ENCODE measurements at places on chromosomes 1 and 21.

DNA sequence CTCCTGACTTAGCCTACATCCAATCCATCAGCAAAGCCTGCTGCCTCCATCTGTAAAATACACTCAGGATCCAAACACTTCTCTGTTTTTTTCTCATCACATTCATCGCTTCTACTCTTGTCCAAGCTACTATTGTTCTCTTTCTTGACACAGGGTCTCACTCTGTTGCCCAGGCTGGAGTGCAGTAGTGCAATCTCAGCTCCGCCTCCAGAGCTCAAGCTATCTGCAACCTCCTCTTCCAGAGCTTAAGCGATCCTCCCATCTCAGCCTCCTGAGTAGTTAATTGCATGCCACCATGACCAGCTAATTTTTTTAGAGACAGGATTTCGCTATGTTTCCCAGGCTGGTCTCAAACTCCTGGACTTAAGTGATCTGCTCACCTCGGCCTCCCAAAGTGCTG, 44.3 kb upstream of the H6PD start:
- no peak for DNase-seq

DNA sequence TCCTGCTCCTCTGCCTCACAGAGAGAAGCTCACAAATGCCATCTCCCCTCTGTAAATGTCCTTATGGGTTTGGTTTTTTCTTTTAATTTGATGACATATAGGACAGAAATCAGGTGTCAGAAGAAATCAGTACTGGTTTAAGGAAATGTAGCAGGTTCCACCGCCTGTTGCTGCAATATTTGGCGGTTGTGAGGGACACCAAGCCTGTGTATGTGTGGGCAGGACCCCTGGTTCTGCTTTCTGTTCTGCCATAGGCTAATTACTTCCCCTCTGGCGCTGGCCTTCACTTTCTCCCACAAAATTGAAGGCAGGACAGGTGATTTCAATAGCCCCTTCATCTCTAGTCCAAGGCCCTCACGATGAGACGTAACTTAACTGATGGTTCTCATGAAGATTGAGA, 69.2 kb downstream of the PRDM2 start:
- no peak for DNase-seq

GRCh38 chr1:2472109-2472508, 4.0 kb upstream of the PLCH2 start:
- DNase-seq: no peak

DNA sequence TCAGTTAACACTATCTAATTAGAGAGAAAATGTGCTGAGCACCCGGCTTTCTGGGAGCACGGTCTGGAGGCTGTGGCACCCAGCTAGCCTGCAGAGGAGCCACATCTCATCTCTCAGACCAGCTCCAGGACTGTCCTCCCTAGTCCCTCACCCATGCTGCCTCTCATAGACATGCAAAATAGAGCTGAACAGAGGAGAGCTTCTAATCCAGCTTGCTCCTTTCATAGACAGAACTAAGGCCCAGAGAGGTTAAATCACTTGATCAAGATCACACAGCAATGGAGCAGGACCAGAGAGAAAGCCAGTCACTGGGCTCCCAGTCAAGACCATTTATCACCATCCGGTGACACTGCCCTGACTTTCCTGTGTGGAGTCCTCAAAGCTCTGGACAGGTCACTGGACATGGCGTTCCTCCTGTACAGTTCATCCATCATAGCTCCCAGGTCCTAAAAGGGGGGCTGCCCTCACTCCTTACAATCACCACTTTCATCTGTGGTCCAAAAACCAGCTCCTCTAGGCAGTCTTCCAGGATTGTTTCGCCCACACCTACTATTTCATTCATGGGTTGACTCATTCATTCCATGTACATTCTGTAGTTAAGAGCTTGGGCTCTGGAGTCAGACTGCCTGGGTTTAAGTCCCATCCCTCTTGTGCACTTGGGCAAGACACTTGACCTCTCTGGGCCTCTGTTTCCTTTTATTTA, 8.8 kb upstream of the CAMK2N1 start:
- peak; percentile 42 for DNase-seq

GRCh38 chr1:241963722-241964121, 6.2 kb downstream of the BECN2 start:
- DNase-seq: no peak

GRCh38 chr1:113191579-113192076, 118.6 kb downstream of the LRIG2 start:
- DNase-seq: no peak

GRCh38 chr1:180947901-180948640, 35.4 kb downstream of the KIAA1614 start:
- DNase-seq: no peak

DNA sequence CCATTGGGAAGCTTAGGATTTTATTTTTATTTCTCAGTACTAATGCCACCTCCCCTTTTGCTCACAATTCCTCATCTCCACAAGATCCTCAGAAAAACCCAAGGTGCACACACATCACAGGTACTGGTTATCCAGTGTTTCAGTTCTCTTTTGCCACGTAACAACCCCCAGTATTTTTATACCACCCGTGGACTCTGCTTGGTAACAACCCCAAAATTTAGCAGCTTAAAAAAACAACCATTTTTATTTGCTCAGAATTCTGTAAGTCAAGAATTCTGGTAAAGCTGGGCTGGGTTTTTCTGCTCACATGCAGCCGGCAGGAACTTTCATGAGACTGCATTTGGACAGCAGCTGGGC, 180.0 kb downstream of the KAZN start:
- no peak for DNase-seq

- DNase-seq: no peak
Measured at GRCh38 chr1:218617986-218618385, 272.9 kb downstream of the TGFB2 start.

DNA sequence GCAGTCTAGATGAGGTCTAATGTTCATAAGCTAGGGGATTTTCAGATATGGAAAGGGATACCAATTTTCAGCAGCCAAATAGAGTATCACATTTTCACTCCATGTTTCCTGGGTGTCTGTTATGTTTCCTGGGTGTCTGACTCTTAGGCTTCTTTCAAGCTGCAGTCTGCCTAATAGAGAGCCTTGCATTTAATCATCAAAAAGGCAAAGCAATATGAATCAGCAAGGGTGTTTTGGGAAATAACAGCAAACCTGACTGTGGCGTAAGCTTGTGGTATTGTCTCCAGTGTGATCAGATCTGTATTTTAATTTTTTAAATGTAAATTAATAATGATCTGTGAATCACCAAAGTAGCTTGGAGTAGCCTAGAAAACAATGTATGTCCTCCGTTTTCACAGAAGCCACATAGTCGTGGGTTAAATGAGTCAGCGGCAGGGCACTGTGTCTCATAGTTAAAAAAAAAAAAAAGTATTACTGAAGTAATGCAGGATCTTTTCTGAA, 10.4 kb downstream of the LGALS8 start:
- no peak for DNase-seq

DNA sequence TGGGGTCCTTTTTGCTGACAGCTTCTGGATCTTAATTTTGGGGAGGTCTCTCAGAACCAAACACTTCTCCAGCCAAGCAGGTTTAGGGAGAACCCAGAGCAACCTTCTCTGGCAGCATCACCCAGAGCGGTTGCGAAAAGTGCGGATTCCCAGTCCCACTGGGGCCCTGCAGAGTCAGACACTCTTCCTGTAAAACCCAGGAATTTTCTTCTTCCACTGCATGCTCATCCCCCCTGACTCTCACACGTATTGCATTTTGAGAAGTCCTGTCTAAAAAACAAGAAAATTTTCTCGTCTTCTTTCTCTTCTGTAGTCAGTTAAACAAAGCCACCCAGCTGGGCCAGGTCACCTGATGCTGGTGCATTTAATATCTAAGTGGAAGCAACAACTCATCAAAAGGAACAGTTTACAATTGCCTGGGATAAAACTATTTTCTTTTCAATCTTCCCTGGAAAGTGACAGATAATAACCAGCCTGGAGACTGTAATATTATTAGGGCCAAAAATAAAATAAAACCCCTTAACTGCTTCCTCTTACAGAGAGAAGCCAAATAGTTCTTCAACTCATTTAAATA, 156.0 kb downstream of the IGSF21 start:
- DNase-seq: no peak

DNA sequence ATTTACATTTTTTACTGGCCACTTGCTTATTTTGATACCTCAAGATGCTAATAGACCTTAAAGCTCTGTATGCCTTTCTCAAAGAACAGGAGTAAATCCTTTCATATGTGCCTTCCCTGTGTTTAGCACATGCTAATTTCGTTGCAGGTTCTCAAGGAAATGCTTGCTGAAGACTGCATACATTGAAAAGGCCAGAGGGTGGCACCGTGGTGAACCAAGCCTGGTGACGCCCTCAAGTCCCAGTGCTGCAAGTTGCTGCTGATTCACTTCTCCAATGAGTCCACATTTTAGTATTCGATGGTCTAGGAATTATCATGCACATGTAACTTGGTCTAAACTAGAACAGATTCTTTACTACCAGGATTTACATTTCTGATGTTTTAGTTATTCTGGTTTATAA, 94.1 kb downstream of the CLDN17 start:
- DNase-seq: no peak

- no peak for DNase-seq
Measured at GRCh38 chr1:119660253-119661083, 12.4 kb upstream of the ZNF697 start.

DNA sequence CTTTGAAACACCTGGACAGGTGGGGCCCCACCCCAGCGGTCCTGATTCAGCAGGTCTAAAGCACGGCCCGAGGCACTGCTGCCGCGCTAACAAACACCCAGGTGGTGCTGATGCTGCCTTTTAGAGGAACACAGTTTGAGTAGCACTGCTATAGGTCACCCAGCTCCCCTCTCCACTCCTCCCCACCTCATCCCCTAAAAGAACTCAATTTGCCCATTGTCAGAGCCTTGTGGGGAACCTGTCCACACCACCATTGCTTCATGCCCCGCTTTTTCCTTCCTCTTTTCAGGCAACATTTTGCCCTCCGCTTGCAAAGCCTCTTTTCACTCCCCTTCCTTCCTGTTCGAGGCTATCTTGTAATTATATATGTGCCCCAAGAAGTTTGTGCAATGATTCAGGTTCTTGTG, 26.2 kb upstream of the PADI4 start:
- DNase-seq: no peak

DNA sequence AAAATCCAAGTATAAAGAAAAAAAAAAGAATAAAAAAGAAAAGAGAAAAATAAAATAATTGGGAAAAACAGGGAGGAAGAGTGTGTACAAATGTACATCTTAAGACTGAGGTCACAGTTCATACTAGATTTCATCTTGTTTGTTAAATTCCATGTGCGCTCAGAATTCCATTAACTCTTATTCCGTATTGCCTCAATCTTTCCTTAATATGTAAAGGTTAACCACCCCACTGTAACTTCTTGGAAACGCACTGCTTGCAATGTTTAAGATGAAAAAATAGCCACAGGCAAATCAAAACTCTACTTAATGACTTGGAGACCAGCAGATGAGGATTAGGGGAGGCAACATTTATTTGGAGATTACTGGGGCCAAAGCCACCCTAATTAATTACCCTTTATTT, 23.9 kb upstream of the KCNE1 start:
- no peak for DNase-seq

GRCh38 chr1:4176841-4177240, 276.8 kb upstream of the C1orf174 start:
- DNase-seq: no peak

- no peak for DNase-seq
Measured at GRCh38 chr1:11051781-11052511, 4.9 kb upstream of the MASP2 start.

DNA sequence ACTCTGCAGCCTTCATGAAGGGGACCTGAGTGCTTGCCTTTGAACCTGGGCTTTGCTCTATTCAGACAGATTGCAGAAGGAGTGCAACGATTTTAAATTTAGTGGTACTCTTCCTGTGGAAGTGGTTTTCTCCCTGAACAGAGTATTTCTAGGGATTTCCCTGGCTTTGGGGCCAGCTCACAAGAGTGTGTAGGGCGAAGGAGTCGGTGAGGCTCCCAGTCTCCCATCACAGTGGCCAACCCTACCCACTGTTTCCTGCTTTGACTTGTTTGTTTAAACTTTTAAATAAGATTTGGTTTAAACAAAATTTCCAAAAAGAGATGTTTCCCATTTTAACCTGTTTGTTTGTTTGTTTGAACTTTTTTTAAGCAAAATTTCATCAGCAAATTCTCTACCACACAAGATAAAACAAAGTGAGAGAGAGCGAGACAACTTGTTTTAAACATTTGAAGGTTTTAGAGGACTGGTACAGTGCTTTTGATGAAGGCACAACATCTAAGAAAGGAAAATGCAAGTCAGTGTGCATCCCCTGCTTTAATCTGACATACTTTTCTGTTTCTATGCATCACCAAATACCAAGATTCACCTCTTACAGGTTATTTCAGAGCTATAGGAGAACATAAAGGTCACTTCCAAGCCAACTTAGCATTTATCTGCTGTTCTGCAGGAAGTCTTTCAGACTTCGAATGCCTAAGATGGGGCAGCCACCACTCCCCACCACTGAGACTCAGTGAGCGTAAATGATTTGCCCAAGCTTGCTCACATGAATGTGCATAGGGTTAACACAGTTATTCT, 6.6 kb downstream of the SELP start:
- DNase-seq: no peak

- DNase-seq: no peak
Measured at GRCh38 chr1:61344696-61345095, 262.3 kb downstream of the NFIA start.

DNA sequence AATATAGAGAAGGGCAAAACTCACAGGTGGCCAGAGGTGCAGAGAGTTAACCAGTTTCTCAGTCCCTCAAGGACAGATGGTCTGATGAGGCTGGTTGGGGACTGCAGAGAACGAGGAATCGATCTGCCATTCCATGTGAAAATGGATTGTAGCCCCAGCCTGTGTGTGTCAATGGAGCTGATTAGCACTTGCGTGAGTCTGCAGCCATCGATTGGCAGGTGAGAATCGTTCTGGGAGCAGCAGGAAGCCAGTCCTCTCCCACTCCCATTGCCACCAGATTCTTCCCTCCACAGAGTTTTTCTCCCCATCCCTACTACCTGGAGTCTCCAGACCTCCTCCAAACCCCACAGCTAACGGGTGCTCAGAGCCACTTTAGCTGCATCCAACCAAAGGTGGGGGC, 18.3 kb upstream of the PSMB2 start:
- DNase-seq: no peak

DNA sequence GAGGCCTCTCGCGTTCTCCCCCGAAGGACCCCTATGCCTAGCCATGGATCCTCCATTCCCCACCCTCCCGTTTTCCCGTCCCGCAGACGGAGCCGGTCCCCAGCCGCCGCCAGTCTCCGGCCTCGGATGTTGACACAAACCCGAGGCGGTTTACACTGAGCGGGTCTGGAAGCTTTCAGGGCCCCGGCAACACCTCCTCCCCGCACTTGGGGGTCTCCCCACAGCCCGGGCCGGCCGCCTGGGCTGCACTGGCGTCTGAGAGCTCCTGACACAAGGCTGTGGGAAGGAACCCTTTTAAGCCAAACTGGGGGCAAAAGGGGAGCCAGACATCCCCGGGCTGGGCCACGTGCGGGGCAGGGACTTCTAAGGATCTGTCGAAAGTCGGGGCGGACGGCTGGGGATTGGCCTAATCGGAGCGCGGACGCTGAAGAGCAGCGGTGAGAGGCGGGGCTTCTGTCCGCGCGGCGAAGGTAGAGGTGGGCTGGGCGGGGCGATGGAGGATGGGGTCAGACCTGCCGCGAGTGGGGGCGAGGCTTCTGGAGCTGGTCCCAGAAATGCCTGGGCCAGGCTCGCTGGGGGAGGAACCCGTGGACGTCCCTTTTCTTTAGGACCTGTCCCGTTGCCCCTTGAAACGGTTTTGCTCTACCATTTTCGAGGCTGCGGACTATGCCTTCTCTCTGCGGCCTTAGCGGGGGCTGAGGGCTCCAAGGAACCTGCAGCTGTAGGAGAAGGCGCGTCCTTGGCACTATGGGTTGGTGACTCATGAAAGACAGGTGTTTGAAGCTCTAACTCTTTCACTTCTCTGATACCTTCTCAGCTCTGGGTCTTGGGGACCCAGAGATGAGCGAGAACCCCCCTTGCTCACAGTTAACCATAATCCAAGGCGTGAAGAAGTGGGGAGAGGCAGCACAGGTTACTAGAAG, 1.2 kb upstream of the HPCAL4 start:
- no peak for DNase-seq

All from amniotic stem cell (primary cell).